ENCODE measurements at places on chromosomes 7 and 10.

DNA sequence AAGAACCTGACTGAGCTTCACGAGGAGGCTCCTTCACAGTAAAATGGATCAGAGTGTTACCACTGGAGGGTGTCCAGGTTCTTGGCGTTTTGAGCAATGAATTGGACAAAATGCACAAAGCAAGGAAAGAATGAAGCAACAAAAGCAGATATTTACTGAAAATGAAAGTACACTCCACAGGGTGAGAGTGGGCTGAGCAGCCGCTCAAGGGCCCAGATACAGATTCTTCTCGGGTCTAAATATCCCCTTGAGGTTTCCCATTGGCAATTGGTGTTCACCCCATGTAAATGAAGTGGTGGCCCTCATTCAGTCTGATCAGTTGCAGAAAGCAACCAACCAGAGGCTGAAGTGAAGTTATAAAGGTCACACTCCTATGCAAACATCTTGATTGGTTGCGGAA, 214.7 kb upstream of the SH2B2 start:
- no peak for DNase-seq

DNA sequence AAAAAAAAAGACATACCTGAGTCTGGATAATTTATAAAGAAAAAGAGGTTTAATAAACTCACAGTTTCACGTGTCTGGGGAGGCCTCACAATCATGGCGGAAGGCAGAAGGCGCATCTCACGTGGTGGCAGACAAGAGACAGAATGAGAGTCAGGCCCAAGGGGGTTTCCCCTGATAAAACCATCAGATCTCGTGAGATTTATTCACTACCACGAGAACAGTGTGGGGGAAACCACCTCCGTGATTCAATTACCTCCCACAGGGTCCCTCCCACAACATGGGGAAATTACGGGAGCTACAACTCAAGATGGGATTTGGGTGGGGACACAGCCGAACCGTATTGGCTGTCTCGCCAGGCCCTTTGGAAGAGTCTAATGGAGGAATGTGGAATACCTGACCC, 9.0 kb upstream of the MAFK start:
- DNase-seq = no peak

GRCh38 chr7:27156916-27157701, 634 bp upstream of the HOXA7 start:
- DNase-seq = no peak

DNA sequence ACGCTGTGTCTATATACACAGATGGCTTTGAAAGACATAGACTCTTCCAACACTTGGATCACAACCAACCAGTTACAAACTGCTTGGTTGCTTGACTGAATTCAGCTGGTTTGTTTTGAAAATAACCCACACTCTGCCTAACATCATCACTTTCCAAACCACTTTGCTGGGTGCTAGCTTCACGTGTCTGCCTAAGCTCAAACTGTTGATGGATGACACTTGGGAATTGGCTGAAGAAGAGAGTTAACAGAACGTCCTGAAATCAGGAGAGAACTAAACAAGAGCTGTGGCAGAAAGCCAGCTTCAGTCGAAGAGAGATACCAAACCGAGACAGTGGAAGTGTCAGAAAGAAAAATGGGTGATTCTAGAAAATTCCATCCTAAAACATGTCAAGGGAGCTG, 420.8 kb upstream of the AUTS2 start:
- no peak for DNase-seq

GRCh38 chr10:101646364-101646763, 48.6 kb downstream of the FBXW4 start:
- no peak for DNase-seq

DNA sequence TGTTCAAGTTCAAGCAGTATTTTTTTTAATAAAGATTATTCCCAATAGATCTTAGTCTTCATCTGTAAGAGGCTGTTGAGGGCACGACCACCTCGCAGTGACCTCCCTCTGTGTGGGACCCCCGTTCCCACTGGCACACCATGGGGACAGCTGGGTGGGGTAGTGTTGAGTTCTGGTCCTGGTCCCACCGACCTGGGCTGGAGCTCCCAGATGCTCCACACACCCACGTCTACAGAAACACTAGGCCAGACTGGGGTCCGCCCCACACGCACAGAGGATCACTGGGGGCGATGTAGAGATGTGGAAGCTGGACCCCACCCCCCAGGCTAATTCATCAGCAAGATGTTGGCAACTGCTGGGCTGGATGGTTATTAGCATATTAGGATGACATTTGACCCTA, 623.6 kb downstream of the PTPRN2 start:
- DNase-seq = no peak

DNA sequence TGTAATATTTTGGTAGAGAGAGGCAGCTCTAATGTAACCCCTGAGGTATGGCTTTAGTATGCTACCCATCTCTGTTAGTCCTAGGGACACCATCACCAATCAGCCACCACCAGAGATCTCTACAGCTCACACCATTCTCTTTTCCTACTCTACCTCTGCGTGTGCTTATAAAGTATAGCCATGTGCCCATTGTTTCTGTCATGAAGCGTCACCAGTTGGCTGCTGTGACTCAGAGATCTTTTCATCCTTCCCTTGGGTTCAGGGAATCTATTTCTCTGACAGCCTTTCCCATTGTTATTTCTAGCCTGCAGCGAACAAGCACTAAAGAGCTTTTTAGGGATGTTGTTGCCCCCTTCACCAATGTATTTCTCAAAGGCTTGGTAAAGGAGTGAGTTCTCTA, 103.3 kb downstream of the TPST1 start:
- no peak for DNase-seq

DNA sequence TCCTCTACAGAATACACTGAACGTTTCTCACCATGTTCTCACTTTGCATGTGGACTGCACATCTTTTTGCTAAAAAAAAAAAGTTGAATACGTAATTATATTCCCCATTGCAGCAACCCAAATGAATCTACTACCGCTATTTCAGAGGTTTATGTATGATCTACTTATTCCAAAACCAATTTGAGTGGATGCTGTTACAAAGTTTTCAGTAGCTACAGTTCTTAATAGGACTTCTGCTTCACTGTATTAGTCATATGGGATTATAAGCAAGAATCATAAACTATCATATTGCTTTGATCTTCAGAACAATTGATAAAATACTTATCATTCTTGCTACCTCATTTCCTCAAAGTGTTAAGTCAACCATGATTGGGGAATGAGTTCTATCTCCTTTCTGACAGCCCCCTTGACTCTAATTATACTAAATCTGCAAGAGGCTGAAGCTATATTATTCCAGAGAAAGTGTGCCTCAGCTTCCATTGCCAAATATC, 257.0 kb downstream of the PARD3 start:
- DNase-seq = no peak

DNA sequence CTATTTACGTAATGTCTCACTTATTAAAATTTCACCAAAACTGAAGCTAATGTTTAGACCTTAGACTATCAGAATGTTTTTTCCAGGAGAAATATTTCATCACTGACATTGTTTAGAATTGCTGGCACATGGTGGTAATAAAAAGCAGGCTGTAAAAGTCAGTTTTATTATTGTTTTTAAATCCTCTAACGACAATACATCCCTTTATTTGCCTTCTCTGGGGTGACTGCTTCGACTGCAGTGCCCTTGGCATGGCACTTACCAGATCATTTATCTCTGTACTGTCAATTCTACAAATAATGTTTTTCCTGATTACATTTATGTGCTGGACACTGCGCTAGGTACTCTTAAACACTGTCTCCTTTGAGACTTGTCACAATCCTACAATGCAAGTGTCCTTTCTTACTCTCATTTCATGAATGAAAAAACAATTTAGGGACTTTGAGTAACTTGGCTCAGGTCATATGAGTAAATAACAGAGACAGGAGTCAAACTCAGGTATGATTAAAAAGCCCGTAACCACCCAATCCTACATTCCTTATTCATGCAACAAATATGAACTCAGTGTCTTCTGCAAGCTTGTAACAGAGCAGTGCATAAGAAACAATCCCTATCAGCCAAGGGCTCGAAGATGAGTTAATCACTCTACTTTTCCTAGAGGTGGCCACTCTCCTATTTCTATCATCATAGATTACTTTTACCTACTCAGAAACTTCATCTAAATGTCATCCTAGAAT, 5.6 kb upstream of the ING3 start:
- DNase-seq = no peak

- peak; percentile 49 for DNase-seq
These were observed 20.2 kb downstream of the PDCD11 start for GRCh38 chr10:103416436-103417147.

- DNase-seq = no peak
These were observed 75.4 kb downstream of the JAZF1 start for GRCh38 chr7:28105234-28105633.

GRCh38 chr10:129523723-129524316, 56.8 kb downstream of the MGMT start:
- DNase-seq = no peak

- no peak for DNase-seq
These were observed 96.4 kb upstream of the CACNA2D1 start for GRCh38 chr7:82539969-82540368.

- DNase-seq = no peak
These were observed 183.9 kb downstream of the HECW1 start for GRCh38 chr7:43296306-43296705.

DNA sequence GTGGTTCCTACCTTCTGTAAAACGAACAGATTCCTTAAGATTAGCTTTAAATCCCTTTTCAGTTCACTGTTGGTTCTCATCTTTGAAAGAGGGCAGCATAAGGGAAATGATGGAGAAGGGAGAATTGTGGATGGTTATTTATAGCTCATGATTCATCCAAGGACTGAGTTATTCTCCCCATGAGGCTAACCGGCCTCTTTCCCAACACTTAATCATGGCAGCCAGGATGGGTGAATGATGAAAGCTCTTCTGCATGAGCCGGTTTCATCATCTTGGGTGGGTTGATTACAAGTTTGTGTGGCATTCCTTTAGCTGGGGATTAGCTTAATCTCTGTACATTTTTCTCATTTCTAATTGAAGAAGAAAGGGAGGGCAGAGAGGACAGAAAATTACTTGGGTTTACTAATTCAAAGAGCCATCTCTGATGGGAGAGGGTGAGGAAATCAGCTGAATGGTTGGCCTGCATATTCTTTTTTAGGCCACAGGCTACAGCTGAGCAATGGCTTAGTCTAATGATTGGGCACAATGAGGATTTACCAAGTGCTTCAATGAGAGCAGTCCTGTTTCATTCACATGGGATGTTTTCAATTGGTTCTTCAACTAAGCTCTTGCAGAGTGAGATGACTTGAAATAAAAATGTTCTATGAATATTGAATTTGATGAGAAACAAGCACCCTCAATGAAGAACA, 250.0 kb downstream of the BMPER start:
- no peak for DNase-seq

- no peak for DNase-seq
These were observed 84.7 kb downstream of the ADCY1 start for GRCh38 chr7:45658716-45659495.
